ENCODE measurements at places on chromosomes 13 and 19. TPM values are rescaled to one million over a fixed set of nuclear protein-coding genes. Genes with fewer than 3 reads are reported as not detected.

CCDC70 gene
- total RNA-seq, result not detected

CEACAM8 gene
- not detected for total RNA-seq

NCAN gene
- total RNA-seq, result 0.07 TPM

PRR36 gene
- total RNA-seq, result not detected

DNA sequence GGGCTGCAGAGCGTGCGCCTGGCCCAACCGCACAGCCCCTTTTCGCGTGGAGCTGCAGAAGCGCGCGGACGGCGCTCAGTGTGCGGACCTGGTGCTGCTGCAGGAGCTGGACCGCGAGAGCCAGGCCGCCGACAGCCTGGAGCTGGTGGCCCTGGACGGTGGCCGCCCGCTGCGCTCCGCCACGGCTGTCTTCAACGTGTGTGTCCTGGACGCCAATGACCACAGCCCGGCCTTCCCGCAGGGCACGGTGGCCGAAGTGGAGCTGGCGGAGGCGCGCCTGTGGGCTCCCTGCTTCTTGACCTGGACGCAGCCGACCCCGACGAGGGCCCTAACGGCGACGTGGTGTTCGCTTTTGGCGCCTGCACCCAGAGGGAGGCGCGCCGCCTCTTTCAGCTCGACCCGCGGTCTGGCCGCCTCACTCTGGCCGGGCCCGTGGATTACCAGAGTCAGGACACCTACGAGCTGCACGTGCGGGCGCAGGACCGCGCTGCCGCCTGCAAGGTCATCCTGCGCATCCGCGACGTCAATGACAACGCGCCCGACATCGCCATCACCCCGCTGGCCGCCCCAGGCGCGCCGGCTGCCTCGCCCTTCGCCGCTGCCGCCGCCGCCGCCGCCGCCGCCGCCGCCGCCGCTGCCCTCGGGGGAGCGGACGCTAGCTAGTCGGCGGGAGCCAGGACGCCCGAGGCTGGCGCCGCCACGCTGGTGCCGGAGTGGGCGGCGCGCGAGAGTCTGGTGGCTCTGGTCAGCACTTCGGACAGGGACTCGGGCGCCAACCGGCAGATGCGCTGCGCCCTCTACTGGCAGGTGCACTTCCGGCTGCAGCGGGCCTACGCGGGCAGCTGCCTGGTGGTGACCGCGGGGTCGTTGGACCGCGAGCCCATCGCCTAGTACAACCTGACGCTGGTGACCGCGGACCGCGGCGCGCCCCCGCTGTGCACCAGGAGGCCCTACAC, 172.2 kb downstream of the OLFM4 start:
- DNase-seq, result peak; percentile 10

DNA sequence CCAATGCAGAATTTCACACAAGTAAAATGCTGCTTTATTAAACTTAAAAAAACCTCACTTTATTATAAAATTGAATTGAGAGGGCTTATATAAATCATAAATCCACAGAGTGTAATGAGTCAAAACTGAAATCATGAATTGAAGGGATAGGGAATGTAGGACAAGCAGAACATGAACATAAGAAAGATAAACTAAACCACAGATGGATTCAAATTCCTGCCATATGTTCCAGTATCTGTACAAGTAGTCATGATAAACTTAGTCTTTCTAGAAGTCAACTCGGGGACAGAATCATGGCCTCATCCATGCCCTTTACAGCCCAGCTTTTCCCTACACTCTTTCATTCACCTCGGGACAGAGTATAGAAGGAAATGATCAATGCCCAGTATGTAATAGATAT, 16.6 kb downstream of the LMO7 start:
- DNase-seq, result no peak

Measured in MG63 (cell line).